Activated T-cell treated with anti-CD3 and anti-CD28 coated beads, Interleukin-2, amount 50 U/mL, for 24 hours (primary cell): ENCODE measurements at places on chromosomes 2 and 18.
A peak's percentile ranks its signal among the peaks of the same experiment; 100 is the strongest.

GRCh38 chr2:12855508-12855907 is 138.8 kb downstream of the TRIB2 start:
- peaks cover 9% of the 10 kb centered on the region for H3K27me3 ChIP-seq
- DNase-seq: no peak
- H3K4me3 ChIP-seq: no peak overlapping the region
- H3K36me3 ChIP-seq: no peaks in the 10 kb centered on the region
- H3K27ac ChIP-seq: no peak overlapping the region

DNA sequence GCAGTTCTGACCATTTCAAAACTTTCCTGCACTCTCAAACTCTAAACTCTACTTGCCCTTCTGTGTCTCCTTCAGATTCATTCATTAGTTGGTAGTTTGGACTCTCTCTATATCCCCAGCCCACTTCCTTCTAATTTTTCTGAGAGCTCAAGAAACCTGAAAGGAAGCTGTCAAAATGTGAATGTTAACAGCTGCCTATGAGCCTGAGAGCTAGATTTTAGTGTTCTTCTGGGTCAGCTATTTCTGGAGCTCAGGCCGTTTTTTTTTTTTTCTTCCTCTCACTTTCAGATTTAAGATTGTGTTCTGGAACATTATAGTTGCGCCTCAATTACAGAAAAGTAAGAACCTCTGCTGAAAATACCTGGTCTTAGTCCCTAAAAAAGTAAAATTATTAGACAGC is 73.1 kb downstream of the RTN4 start:
- peaks cover 60% of the 10 kb centered on the region for H3K36me3 ChIP-seq
- H3K27me3 ChIP-seq: no peaks in the 10 kb centered on the region
- no peak overlapping the region for H3K4me3 ChIP-seq
- no peak for DNase-seq
- H3K4me1 ChIP-seq: peaks cover 38% of the 10 kb centered on the region
- peak overlapping the region; percentile 57 for H3K27ac ChIP-seq

DNA sequence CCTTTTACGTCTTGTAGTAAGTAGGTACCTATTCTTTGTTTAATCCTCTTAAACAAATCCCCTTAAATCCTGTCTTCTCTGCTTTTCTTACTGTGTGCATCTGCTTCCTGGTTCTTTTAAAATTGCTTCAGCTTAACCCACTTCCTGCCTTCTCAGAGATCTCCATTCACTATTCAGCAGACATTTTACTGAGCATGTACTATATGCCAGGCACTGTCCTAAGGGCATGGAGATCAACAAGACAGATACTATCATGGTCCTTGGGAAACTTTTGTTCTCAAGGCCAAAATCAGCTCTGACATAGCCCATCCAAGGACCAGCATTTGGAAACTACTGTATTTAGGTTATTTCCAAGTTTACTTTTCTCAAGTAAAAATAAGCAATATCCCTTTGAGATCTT is 227.5 kb downstream of the TPGS2 start:
- no peak overlapping the region for H3K27ac ChIP-seq
- no peaks in the 10 kb centered on the region for H3K4me1 ChIP-seq
- no peak for DNase-seq
- H3K36me3 ChIP-seq: no peaks in the 10 kb centered on the region
- H3K4me3 ChIP-seq: no peak overlapping the region

- H3K4me3 ChIP-seq: no peak overlapping the region
- no peak for DNase-seq
- no peaks in the 10 kb centered on the region for H3K4me1 ChIP-seq
- no peak overlapping the region for H3K27ac ChIP-seq
- H3K36me3 ChIP-seq: no peaks in the 10 kb centered on the region
Measured at GRCh38 chr2:2400286-2401038, 69.4 kb upstream of the MYT1L start.

DNA sequence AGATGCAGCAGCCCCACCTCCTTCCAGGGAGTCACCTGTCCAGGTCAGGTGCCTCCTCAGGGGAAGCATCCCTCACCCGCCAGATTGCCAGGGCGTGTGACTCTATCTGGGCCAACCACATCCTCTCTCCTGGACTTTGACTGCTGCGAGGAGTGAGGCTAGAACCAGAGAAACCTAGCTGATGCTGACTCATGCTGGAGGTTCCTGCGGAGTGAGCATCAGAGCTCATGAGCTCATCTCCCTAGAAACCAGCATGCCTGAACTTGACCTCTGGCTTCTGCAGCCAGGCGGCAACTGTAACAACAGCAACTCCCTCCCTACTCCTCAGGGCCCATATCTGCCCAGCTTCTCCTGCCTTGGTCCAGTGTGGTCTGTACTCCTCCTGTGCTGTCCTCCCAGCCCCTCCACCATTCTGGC is 28.3 kb upstream of the NT5DC4 start:
- H3K4me1 ChIP-seq: peaks cover 32% of the 10 kb centered on the region
- DNase-seq: peak; percentile 58
- no peaks in the 10 kb centered on the region for H3K36me3 ChIP-seq
- H3K4me3 ChIP-seq: peak overlapping the region; percentile 54

DNA sequence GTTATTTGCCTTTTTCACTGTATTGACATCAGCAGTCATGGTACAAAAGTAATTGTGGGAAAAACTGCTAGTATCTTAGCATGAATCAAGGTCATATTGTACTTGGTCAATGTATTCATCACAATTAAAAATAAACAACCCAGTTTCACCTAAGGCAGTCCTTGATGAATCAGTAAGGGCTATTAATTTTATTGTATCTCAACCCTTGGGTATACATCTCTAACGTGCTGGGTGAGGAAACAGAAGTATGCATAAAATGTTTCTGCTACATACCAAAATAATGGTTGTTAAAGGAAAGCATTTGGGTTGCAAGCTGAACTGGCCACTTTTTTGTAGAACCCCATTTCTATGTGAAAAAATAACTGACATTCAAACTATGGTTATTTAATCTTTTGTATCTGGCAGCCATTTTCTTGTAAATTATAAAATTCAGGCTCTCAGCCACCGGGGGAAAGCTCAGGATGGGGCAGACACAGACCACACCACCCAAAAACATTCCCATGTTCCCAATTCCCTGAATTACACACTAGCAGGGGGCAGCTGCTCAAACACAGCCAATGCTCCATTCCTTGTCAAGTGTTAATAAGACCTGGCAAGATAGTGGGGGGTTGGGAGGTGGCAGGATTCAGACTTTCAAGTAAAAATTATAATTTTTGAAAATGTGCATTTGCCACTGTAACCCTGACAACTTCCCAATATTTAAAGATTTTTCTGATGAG is 49.3 kb downstream of the OLA1 start:
- H3K4me1 ChIP-seq: peaks cover 2% of the 10 kb centered on the region
- H3K4me3 ChIP-seq: no peak overlapping the region
- no peaks in the 10 kb centered on the region for H3K27me3 ChIP-seq
- peaks cover 22% of the 10 kb centered on the region for H3K36me3 ChIP-seq
- no peak for DNase-seq
- no peak overlapping the region for H3K27ac ChIP-seq

GRCh38 chr2:158966312-158966711 is 2.1 kb upstream of the TANC1 start:
- no peak overlapping the region for H3K27ac ChIP-seq
- no peak for DNase-seq
- peaks cover 16% of the 10 kb centered on the region for H3K4me1 ChIP-seq
- no peaks in the 10 kb centered on the region for H3K36me3 ChIP-seq
- no peak overlapping the region for H3K4me3 ChIP-seq
- H3K27me3 ChIP-seq: peaks cover 49% of the 10 kb centered on the region

- no peaks in the 10 kb centered on the region for H3K27me3 ChIP-seq
- H3K4me1 ChIP-seq: no peaks in the 10 kb centered on the region
- DNase-seq: no peak
Measured at GRCh38 chr18:28855524-28855923, 678.6 kb upstream of the CDH2 start.

GRCh38 chr18:42950732-42951131 is 164.8 kb downstream of the RIT2 start:
- H3K4me3 ChIP-seq: no peak overlapping the region
- no peak for DNase-seq
- H3K36me3 ChIP-seq: no peaks in the 10 kb centered on the region

- H3K27me3 ChIP-seq: no peaks in the 10 kb centered on the region
- peaks cover 47% of the 10 kb centered on the region for H3K4me1 ChIP-seq
- H3K27ac ChIP-seq: no peak overlapping the region
- no peak for DNase-seq
Measured at GRCh38 chr2:196108604-196109003, 40.0 kb upstream of the DNAH7 start.

GRCh38 chr2:25409468-25409867 is 67.7 kb upstream of the DNMT3A start:
- H3K36me3 ChIP-seq: peaks cover 10% of the 10 kb centered on the region
- H3K4me1 ChIP-seq: no peaks in the 10 kb centered on the region
- H3K27ac ChIP-seq: no peak overlapping the region
- no peak overlapping the region for H3K4me3 ChIP-seq
- H3K27me3 ChIP-seq: no peaks in the 10 kb centered on the region
- DNase-seq: no peak

- DNase-seq: no peak
- no peak overlapping the region for H3K27ac ChIP-seq
- H3K27me3 ChIP-seq: no peaks in the 10 kb centered on the region
- no peak overlapping the region for H3K4me3 ChIP-seq
- H3K36me3 ChIP-seq: no peaks in the 10 kb centered on the region
- H3K4me1 ChIP-seq: no peaks in the 10 kb centered on the region
Measured at GRCh38 chr2:25897506-25897905, 19.2 kb upstream of the ASXL2 start.

GRCh38 chr2:151302879-151303278 is 13.4 kb upstream of the NMI start:
- H3K27me3 ChIP-seq: no peaks in the 10 kb centered on the region
- no peak overlapping the region for H3K4me3 ChIP-seq
- no peak for DNase-seq
- no peaks in the 10 kb centered on the region for H3K36me3 ChIP-seq

GRCh38 chr18:61984349-61984748 is 91.5 kb upstream of the RNF152 start:
- no peak overlapping the region for H3K27ac ChIP-seq
- H3K36me3 ChIP-seq: no peaks in the 10 kb centered on the region
- H3K4me1 ChIP-seq: peaks cover 6% of the 10 kb centered on the region
- H3K27me3 ChIP-seq: peaks cover 3% of the 10 kb centered on the region
- H3K4me3 ChIP-seq: no peak overlapping the region

- H3K27ac ChIP-seq: no peak overlapping the region
- DNase-seq: no peak
- no peak overlapping the region for H3K4me3 ChIP-seq
- no peaks in the 10 kb centered on the region for H3K27me3 ChIP-seq
Measured at GRCh38 chr2:151374436-151374835, 17.0 kb downstream of the TNFAIP6 start.

DNA sequence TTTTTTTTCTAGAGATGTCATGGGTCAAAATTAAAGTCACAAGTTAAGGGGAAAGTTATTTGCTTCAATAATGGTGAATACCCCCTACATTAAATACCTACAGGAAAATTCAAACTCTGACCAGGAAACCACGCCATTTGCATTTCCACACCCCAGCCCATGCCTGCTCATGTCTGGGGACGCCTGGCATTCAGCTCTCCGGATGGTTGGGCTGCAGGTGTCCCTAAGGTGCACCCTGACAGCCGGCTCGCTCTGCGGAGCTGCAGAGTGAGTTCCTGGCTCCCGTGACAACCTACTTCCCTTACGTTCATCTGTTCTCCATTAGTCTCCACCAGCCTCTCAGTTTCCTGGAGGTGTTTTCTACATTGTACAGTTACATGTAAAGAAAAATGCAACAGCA is 122.7 kb upstream of the RIOK3 start:
- no peak for DNase-seq
- no peaks in the 10 kb centered on the region for H3K4me1 ChIP-seq
- H3K4me3 ChIP-seq: no peak overlapping the region
- H3K27ac ChIP-seq: no peak overlapping the region
- no peaks in the 10 kb centered on the region for H3K27me3 ChIP-seq

- no peak for DNase-seq
- H3K4me3 ChIP-seq: no peak overlapping the region
- no peaks in the 10 kb centered on the region for H3K27me3 ChIP-seq
- no peaks in the 10 kb centered on the region for H3K36me3 ChIP-seq
- H3K27ac ChIP-seq: no peak overlapping the region
Measured at GRCh38 chr2:156818221-156818620, 382.0 kb downstream of the GPD2 start.

DNA sequence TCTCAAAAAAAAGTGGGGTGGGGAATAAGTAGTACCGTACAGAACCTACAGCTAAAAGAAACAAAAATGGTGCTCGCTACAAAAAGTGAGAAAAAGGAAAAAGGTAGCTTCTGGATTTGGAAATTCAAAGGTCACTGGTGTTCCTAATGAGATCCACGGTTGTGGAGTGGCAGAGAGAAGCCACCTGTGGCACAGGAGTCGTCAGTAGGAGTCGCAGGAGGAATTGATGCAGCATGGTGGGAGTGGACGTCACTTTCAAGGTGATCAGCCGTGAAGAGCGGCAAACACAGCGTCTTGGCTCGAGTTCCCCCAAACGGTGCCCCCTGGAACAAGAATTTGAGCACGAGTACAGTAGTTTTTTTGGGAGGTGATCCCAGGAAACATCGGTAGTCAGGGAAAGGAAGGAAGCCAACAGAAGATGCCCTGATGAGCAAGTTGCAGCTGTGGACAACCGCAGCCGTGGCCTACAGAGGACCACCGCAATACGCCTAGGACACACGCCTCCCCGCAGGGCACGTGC is 1.4 kb upstream of the TTL start:
- H3K27ac ChIP-seq: peak overlapping the region; percentile 91
- H3K27me3 ChIP-seq: no peaks in the 10 kb centered on the region
- peak overlapping the region; percentile 86 for H3K4me3 ChIP-seq
- peaks cover 29% of the 10 kb centered on the region for H3K36me3 ChIP-seq
- DNase-seq: no peak
- H3K4me1 ChIP-seq: peaks cover 32% of the 10 kb centered on the region

GRCh38 chr2:199228887-199229819 is 228.6 kb downstream of the SATB2 start:
- DNase-seq: no peak
- no peaks in the 10 kb centered on the region for H3K27me3 ChIP-seq
- no peak overlapping the region for H3K4me3 ChIP-seq
- H3K27ac ChIP-seq: peak overlapping the region; percentile 44
- H3K36me3 ChIP-seq: no peaks in the 10 kb centered on the region

GRCh38 chr2:45394216-45394615 is 216.9 kb downstream of the SRBD1 start:
- no peak for DNase-seq
- H3K4me3 ChIP-seq: no peak overlapping the region
- no peak overlapping the region for H3K27ac ChIP-seq
- peaks cover 47% of the 10 kb centered on the region for H3K36me3 ChIP-seq
- no peaks in the 10 kb centered on the region for H3K4me1 ChIP-seq

DNA sequence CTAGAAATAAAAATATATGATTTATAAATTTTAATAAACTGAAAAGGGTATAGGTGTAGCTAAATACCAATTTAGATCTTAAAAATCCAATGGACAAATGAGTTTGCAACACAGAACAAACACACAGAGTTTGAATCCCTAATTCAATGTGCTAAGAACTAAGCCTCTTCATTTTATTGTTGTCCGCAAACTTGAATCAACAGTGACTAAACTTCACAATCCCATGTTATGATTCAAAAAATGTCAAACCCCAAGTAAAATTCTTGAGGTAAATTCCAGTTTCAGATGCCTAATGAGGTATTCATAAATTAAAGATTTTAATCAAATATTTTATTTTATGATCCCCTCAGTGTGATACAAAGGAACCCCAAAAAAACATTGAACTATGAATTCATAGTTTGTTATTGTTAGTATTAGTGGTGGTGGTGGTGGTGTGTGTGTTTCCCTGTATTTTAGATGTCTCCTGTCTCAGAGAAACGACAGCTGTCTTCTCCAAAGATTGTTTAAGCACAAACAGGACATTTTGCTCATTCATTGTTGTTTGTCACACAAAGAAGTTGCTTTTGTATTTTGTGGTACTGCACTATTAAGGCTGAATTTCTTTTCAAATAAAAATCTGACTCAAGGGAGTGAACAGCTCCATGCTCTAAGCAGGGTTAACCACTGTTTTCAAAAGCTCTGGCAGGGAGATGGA is 259.8 kb downstream of the OSR1 start:
- no peaks in the 10 kb centered on the region for H3K27me3 ChIP-seq
- no peaks in the 10 kb centered on the region for H3K36me3 ChIP-seq
- no peaks in the 10 kb centered on the region for H3K4me1 ChIP-seq
- no peak for DNase-seq
